Type B pancreatic cell (in vitro differentiated cells): ENCODE measurements at places on chromosomes 13 and 19.
A peak's percentile ranks its signal among the peaks of the same experiment; 100 is the strongest.

- DNase-seq, result no peak
These were observed 44.5 kb upstream of the GTF3A start for GRCh38 chr13:27379694-27380641.

- no peak for DNase-seq
These were observed 11.7 kb downstream of the TPRX1 start for GRCh38 chr19:47792616-47793015.

DNA sequence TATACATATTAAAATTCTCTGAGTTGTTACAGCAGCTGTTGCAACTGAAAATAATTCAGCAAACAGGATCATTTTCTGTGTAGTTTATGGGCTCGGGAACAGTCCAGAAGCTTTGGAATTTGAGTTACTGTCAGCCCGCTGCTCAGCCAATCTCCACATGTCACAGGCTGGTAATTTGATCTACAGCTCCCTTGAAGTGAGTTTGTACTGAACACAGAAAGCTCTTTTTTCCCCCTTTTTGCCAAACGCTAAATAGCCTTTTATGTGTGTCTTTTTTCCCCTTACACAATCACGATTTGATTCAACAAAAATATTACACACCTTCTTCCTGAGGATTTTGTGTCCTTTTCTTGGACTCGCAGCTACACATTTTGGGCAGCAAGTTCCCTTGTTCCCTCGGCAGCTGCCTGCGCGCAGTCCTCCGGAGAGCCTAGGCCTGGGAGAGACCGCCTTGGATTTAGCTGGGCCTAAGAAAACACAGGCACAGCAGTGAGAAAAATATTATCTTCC is 371.4 kb downstream of the KCNRG start:
- DNase-seq, result no peak

GRCh38 chr19:12933287-12934072 is at the start of gene FARSA:
Gene FARSA (minus strand): TSS chr19:12933711. CDS start chr19:12933696, 15 bp downstream.
- peak; percentile 89 for DNase-seq

DNA sequence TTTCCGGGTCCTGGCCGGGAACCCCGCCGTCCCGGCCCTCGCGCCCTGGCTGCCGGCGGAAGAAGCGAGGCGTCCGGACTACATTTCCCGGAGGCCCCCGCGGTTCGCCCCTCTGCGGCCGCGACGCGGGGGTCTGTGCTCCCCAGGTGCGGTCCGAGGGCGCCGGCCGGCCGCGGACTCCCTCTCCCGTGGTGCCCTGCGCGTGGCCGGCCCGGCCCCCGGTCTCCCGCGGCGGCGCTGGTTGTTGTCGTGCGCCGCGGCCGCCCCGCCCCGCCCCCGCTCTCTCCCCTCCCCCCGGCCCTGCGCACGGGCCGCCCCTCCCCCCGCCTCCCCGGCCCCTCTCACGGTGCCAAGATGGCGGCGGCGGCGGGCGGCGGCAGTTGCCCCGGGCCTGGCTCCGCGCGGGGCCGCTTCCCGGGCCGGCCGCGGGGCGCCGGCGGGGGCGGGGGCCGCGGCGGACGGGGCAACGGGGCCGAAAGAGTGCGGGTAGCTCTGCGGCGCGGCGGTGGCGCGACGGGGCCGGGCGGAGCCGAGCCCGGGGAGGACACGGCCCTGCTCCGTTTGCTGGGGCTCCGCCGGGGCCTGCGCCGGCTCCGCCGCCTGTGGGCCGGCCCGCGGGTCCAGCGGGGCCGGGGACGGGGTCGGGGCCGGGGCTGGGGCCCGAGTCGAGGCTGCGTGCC is at the start of gene KMT2B:
TSS of gene KMT2B (plus strand) at position 339 of the 680 bp plus-strand sequence. CDS start at position 355, 16 bp downstream.
- peak; percentile 97 for DNase-seq

GRCh38 chr13:91401920-91402319 is 3.5 kb downstream of the GPC5 start:
- DNase-seq, result no peak

DNA sequence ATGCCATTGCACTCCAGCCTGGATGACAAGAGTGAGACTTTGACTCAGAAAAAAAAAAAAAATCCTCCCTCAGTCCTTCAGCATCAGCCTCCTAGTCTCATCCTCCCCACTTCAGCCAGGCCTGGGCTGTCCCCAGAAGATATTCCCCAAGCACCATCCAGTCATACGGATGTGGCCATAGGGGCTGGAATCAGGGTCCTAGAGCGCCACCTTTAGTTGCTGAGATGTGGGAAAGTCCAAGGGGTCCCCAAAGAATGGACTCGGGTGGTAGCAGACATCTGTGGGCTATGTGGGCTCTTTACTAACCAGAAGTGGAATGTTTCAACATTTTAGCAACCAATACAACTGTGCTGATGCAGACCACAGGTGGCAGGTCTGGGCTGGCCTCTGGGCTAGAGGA is 3.1 kb upstream of the TYROBP start:
- no peak for DNase-seq

DNA sequence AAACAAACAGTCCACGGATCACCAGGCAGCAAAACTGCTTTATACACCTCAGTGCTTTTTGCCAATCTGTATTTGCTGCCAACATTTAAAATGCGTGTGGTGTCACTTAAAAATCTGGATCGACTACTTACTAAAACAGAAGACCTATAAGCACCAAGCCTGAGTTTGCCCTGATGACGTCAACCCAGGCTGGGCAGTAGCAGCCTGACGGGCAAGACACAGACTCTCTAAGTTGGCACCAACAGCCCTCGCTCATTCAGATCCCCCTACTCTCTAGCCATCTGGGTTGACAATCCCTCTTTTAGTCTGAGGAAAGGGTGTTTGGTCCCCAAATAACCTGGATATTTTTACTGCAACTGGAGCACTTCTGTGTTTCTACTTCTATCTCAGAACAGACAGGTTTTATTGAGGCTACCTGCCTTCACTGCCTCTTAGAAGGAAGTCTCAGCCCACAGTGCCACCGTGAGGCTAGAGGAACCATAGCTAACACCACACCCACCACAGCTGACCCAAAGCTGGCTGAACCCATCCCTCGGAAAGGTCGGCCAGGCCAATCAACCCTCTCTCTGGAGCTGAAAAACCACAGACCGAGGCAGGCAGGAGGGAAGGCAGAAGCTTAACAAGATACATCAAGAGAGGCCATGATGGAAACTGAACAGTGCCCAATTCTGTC is 6.9 kb downstream of the SUGP2 start:
- no peak for DNase-seq

GRCh38 chr13:35744566-35745178 is 268.2 kb upstream of the MAB21L1 start:
- no peak for DNase-seq

GRCh38 chr19:32652894-32653598 is 21.9 kb downstream of the ANKRD27 start:
- no peak for DNase-seq

DNA sequence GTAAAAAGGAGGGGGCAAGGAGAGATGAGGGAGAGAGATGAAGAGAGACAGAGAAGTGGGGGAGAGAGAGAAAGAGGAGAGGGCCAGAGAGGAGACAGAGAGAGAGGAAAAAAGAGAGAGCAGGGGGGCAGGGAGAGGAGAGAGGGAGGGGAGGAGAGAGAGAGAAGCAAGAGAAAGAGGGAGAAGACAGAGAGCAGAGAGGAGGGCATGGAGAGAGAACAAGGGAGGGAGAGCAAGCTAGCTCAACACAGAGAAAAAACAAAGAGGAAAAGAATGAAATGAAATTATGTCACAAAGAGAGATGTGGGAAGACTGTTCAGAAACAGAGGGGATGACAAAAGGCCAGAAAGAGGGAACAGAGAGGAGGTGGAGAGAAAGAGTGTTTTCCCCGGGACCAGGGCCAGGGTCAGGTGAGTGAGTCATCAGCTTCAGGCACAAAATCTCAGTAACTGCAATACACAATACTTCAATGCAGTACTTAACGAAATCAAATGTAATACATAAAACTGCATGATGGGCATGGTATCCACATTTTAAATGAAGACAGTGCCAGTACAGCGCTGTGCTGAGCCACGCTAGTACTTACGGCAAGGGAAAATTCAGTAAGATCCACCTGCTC is 4.8 kb downstream of the KLK7 start:
- DNase-seq, result no peak

- DNase-seq, result no peak
These were observed 110.1 kb downstream of the GPC6 start for GRCh38 chr13:93336728-93337127.

DNA sequence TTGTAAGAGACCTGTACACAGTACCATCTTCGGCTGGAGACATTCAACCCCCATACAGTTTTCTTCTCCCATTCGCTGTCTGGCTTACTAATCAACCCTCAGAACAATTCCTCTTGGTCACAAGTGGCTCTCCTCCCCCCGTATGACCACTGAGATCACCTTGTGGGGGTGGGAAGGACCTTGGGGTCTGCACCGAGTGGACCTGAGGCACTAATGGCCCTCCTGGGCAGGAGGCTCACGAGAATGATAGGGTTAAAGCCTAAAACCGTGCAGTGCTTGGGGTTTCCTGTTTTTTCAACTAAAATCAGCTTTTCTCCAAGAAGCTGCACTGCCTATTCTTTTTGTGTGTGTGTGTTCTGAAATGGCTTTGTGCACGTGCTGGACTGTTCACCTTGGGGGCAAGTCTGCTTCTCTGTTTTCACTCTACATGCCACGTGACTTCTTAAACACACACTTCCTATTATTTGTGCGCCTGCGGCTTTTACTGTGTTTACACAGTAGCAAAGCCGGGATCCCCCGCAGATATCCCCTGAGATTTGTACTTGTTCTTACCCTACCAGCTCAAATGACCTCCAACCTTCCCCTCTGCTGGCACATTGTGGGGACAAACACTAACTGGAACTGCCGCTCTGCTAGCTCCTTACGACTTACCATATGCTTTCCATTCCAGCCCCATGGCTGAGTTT is 12.3 kb downstream of the RBM26 start:
- no peak for DNase-seq

GRCh38 chr19:45460807-45461347 is 6.9 kb upstream of the FOSB start:
- DNase-seq, result no peak

GRCh38 chr13:43021926-43022670 is 1.3 kb upstream of the DNAJC15 start:
- no peak for DNase-seq
